ENCODE measurements at places on chromosomes 7 and 10.

GRCh38 chr10:99779335-99779734 lies 3.1 kb upstream of the ABCC2 start:
- DNase-seq: no peak

DNA sequence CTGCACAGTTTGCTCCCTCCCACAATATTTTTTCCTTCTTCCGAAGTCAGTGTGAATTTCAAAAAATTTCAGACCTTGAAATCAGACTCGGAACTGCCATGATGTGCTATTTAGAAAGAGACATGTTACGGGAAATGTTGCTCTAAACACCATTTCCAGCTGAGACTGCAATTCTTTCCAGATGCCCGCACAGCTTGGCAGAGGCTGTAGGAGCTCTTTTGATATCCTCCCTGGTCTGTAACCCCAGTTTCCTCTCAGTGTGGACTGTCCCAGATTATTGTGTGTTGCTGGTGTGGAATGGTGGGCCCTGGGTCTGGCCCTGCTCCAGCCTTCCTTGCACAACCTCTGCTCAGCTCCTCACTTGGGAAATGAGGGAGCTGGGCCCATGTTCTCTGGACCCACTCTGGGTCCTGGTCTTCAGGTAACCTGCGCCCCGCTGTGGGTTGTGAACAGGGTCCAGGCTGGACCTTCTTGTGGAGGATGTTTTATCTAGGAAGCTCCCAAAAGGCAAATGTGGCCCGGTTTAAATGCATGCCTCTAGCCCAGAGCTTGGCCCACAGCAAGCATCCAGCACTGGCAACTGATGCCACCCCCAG lies 172.8 kb upstream of the CXCL12 start:
- no peak for DNase-seq

DNA sequence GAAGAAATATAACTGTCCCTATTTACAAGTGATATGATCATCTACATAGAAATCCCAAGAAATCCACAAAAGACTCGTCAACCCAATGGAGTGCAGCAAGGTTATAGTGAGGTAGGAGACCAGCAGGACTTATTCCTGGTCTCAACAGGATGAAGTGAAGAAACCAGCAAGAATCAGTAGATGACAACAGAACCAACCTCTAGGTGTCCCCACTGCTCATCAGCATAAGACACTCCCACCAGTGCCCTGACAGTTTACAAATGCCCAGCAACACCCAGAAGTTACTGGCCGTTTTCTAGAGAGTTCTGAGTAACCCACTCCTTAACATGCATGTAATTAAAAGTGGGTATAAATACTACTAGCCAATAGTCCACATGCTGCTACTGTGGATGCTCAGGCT lies 470.5 kb upstream of the LRRTM3 start:
- no peak for DNase-seq

DNA sequence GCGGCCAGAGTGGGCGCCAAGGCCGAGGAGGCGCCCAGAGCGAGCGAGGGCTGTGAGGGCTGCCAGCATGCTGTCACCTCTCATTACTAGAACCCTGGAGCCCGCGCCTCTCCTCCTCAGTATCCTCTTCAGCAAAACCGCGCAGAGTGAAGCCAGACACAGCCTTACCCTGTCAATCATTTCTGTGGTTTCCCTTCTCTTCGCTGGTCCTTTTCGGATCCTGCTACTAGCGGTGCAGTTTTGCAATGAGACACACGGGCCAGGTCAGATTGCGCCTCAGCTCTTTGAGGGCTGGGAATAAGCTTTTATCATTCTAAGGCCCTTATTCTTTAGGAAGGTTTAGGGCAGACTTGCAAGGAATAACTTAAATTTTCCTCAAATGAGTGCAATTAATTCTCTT lies 55.5 kb upstream of the FAM171A1 start:
- no peak for DNase-seq

GRCh38 chr7:333393-333764 lies 43.4 kb downstream of the FOXL3 start:
- no peak for DNase-seq

DNA sequence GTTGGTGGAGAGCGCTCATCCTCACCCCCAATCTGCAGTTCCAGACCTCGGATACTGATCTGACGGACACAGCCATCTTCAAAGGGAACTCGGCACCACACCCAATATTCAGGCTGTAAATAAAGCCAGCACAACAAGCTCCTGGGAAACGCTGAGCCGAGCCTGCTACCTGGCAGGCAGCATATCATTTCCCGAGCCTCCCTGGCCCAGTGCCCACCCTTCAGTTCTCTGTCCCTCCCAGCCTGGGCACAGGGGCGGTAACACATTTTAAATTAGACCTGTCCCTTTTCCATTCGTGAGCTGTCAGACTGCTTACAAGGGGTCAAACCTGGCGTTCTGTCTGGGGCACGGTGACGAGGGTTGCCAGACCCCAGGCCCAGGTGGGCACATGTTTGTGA lies 250.5 kb downstream of the ARHGAP12 start:
- DNase-seq: no peak

GRCh38 chr10:1212571-1213141 lies 156.5 kb downstream of the WDR37 start:
- no peak for DNase-seq

GRCh38 chr7:88092676-88092999 lies 127.2 kb downstream of the SRI start:
- no peak for DNase-seq

Data from stimulated activated naive CD4-positive, alpha-beta T cell treated with Interleukin-2 at 50 U/mL for 16 hours (primary cell).